Foreskin melanocyte (primary cell): ENCODE measurements at places on chromosomes 5 and 9.

GRCh38 chr5:1208743-1209488 lies 7.5 kb downstream of the SLC6A19 start:
- no peak for DNase-seq

- DNase-seq = no peak
Observed at GRCh38 chr9:34203275-34203991, 24.6 kb downstream of the UBAP1 start.

- no peak for DNase-seq
Observed at GRCh38 chr9:81377921-81378320, 311.4 kb downstream of the TLE1 start.

- DNase-seq = peak; percentile 87
Observed at GRCh38 chr5:169980418-169981053, at the start of gene INSYN2B. INSYN2B (minus strand) TSS chr5:169980495; CDS start chr5:169883898, 96,597 bp downstream.

GRCh38 chr9:133523106-133523505 lies 1.7 kb downstream of the MYMK start:
- DNase-seq = no peak

GRCh38 chr9:77876590-77876989 lies 155.0 kb downstream of the GNAQ start:
- no peak for DNase-seq

GRCh38 chr9:124256517-124257069 lies 1.2 kb upstream of the NEK6 start:
- DNase-seq = no peak

DNA sequence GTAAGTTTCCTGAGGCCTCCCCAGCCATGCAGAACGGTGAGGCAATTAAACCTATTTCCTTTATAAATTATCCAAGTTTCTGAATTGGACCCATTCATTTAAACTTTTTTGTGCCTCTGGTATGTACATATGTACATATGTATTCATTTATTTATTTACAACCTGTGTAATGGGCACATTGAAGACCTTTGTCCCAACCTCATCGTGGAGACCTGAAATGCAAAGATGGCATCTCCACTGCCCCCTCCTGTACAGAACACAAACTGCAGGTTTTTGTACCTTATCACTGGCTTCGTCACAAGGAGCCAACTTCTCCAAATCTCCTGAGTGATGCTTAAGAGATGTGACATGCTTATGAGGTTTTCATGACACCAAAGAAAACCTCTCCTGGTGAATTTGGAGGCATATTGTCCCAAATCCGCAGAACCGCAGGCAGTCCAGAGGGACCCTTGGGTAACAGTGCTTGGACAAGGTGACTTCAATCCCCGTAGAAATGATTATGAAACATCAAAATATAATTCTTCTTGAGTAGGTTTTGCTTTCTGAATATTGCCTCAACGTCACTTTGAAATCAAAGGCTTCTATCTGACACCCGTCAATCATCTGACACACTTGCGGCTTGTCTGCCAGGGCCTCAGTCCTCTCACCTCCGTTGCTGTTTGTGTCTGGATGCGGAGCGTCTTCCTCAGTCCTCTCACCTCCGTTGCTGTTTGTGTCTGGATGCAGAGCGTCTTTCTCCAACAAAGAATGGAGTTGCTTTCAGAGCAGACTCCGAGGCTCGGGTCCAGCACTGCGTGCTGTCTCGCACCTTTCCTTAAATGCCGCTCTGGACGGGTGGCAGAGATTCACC lies 135.0 kb upstream of the IRX4 start:
- DNase-seq = no peak

GRCh38 chr9:81390792-81391456 lies 298.4 kb downstream of the TLE1 start:
- DNase-seq = no peak

- no peak for DNase-seq
Observed at GRCh38 chr9:81737871-81738507, 48.6 kb upstream of the TLE1 start.

GRCh38 chr9:16668734-16669295 lies 201.7 kb downstream of the BNC2 start:
- no peak for DNase-seq

DNA sequence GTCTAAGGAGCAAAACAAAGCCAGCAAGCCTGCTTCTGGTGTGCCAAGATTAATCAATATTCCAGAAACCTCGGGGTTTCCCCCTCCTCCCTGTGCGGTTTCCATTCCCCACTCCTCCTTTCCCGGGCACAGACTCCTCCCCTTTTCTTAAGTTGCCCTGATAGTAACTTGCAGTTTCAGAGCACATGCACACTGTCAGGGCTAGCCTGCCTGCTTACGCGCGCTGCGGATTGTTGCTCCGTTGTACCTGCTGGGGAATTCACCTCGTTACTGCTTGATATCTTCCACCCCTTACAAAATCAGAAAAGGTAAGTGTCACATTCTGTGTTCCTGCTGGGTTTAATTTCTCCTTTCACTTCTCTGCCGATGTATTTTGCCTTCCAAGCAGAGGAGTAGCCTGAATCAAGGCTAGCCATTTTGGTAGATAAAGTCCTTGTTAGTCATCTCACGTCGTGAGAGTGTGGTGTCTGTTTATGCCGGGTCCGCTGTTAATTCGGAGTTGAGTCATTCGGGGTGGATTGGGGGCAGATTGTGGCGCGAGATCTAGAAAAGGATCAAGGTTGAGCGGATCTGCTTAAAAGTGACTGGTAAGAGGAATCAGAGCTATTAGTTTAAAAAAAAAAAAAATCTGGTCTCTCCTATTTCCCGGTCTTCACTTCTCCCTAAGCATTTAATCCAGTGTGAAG lies at the start of gene SLC1A3:
Gene SLC1A3, plus strand, starts transcription at position 179 of the 686 bp plus-strand sequence. CDS start 1,818 bp downstream, outside the sequence.
- DNase-seq = peak; percentile 40

DNA sequence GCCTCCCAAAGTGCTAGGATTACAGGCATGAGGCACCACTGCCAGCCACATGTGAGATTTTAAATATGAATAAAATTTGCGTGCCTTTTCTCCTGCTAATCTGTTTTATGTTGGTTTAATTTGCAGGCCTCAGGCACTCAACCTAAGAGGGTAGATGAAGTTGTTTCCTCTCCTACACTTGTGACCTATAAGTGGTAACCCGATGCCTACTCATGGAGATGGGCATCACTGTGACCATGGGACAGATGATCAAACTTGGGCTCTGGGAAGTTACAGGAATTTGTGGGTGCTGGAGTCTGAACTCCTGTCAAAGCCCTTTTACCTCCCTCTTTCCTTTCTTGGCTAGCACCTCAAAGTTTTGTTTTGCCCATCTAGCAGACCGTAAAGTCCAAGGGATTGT lies 1.1 kb downstream of the SLC28A3 start:
- DNase-seq = no peak

GRCh38 chr5:53063791-53064190 lies 45.8 kb downstream of the MOCS2 start:
- DNase-seq = no peak

DNA sequence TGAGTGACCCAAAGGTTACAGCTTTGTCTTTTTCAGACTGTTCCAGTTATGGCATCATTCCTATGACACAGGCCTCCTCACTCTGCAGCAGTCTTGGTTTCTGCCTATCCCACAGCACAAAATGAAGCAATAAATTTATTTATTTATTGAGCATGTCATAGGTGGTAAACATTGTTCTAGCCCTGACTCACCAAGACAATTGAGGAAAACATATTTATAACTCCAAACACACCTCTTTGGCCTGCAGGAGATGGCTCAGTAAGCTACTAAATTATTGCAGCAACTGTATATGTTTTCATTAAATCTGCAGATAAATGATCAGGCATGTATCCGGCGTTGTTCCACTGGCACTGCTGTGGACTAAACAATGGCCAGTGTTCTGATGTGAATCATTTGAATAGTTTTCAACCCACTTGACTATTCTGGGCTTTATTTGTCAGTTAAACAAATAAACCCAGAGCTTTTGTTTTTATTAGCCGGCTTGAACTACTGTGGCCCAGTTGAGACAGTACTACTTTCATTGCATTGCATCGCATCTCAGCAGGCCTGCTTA lies 83.2 kb downstream of the FOXD1 start:
- peak; percentile 23 for DNase-seq

DNA sequence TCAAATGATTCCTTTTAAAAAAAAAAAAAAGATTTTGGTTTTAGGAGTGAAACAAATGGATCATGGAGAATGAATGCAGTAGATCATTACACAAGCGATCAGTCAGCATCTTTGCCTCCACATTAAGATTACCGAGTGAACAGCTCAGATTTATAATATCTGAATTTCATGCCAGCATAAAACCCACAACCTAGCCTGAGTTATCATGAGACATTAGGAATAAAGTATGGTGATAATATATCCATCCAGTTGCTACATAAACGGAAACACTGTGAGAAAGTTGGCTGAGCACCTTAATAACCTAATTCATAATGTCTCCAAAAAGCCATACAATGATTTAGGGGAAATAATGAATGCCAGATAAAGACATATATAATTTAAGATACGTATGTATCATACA lies 553.1 kb upstream of the TUSC1 start:
- DNase-seq = no peak

GRCh38 chr5:31427013-31427723 lies 104.7 kb downstream of the DROSHA start:
- DNase-seq = no peak

DNA sequence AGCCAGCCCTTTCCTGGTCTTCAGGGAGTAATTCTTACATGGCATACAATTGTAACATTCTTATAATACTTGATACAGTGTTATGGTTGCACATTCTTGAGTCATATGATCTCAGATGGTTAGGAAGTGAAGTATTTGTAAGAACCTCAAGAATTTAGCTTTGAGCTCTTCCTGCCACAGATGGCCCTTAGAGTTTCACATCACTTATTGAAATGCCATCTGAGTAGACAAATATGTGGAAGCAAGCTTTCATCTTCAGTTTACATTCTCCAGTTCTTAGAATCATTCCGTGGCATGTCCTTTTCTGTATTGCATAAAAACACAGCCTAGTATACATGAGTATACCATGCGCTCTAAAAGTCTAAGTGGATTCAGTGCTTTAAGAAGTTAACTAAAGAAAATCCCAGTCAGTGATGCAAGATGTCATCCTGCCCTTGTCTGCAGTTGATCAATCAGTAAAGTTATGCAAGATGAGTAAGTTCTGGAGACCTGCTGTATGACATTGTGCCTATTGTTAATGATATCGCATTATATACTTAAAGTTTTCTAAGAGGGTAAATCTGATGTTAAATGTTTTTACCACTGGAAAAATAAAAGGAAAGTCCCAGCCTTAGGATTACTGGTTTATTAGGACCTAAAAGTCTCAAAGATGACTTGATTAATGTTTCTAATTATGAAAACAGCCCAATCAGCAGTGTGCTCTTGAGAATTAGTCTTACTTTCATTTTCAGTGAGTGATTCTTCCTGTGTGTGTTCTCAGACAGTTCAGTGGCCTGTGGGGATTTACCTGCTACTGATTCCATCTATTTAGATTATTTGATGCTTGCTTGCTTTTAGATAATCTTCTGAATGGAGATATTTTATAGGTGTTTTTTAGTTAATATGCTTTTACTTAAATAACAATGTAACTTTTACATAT lies 29.4 kb downstream of the RHOBTB3 start:
- peak; percentile 97 for DNase-seq

DNA sequence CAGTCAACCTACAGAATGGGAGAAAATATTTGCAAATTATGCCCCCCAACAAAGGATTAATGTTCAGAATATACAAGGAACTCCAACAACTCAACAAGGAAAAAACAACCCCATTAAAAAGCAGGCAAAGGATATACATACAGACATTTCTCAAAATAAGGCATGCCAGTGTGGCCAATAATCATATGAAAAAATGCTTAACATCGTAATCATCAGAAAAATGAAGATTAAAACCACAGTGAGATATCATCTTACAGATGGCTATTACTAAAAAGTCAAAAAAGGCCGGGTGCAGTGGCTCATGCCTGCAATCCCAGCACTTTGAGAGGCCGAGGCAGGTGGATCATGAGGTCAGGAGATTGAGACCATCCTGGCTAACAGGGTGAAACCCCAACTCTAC lies 103.2 kb downstream of the KLHL3 start:
- no peak for DNase-seq

DNA sequence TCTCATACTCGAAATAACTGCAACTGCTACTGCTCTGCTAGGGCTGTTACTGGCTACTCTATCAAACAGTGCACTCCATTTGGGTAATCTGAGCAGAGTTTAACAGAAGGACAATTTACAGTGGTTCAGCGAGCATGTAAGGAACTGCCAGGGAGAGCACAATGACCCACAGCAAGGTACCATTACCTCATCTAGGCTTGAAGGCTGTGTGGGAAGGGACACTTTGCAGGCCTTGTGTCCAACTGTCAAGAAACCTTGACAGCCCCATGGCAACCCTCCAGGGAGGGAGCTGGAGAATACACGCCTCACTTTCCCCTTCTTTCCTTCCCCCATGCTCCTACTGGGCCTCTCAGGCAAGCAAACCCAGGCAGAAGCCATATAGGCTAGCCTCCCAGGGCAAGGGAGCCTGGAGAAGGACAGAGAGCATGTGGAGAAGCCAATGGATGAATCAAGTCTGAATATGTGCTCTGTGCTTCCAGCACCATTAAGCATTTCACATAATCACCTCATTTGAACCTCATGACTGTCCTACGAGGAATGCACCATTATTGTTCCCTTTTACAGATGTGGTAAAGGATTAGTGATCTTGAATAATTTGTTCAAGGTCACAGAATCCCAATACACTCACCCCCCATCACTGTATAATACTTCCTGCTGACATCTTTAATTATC lies 49.9 kb upstream of the JAK2 start:
- DNase-seq = no peak

- DNase-seq = peak; percentile 81
Observed at GRCh38 chr9:120628207-120628924, 48.4 kb upstream of the CDK5RAP2 start.

- DNase-seq = no peak
Observed at GRCh38 chr5:14810928-14811572, 60.5 kb downstream of the ANKH start.

DNA sequence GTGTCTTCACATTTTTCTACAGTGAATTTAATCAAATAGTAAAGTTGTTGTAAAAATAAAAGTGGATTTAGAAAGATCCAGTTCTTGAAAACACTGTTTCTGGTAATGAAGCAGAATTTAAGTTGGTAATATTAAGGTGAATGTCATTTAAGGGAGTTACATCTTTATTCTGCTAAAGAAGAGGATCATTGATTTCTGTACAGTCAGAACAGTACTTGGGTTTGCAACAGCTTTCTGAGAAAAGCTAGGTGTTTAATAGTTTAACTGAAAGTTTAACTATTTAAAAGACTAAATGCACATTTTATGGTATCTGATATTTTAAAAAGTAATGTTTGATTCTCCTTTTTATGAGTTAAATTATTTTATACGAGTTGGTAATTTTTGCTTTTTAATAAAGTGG lies 60.4 kb downstream of the MTAP start:
- DNase-seq = no peak

- DNase-seq = no peak
Observed at GRCh38 chr5:75567710-75568109, 43.5 kb upstream of the ANKDD1B start.

DNA sequence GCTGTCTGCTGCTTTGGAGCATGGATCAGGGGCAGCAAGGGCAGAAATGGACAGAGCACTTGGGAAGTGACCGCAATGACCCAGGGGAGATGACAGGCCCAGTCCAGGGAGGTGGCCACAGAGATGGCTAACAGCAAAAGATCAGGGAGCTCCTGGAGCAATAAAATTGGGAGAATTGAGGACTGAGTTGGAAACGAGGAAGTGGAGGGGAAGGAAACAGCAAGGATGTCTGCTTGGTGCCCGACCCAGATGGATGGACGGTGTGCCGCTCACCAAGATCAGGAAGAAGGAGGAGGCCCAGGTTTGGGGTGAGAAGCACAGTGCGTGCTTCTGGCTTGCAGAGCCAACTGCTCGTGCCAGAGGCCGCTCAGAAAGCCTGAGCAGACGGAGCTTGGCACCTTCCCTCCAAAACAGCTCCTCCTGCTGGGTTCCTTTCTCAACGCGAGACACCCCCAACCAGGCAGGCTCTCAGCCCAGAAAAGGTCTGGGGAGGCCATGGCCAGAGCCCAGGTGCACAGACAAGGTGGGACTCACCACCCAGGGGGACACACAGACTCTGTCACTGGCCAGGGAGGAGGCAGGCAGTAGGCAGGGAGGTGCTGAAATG lies 1.7 kb upstream of the SLC34A1 start:
- no peak for DNase-seq
